Stimulated activated CD4-positive, alpha-beta T cell treated with anti-CD3 and anti-CD28 coated beads, Interleukin-1b, Interleukin-23, amount 100 ng/mL, for 24 hours (primary cell): ENCODE measurements at places on chromosomes 5 and 9.

GRCh38 chr5:51386916-51387883 lies 4.0 kb downstream of the ISL1 start:
- no peak for DNase-seq

- no peak for DNase-seq
Observed at GRCh38 chr9:21974722-21975409, 19.3 kb downstream of the CDKN2A start.

GRCh38 chr5:87268970-87269377 lies 1.3 kb downstream of the RASA1 start:
- no peak for DNase-seq

- no peak for DNase-seq
Observed at GRCh38 chr9:92639791-92640271, 30.1 kb downstream of the IPPK start.

GRCh38 chr5:142984011-142984410 lies 213.8 kb downstream of the ARHGAP26 start:
- DNase-seq, result no peak
